GM23248 (cell line): ENCODE measurements at places on chromosomes 11 and 22.

DNA sequence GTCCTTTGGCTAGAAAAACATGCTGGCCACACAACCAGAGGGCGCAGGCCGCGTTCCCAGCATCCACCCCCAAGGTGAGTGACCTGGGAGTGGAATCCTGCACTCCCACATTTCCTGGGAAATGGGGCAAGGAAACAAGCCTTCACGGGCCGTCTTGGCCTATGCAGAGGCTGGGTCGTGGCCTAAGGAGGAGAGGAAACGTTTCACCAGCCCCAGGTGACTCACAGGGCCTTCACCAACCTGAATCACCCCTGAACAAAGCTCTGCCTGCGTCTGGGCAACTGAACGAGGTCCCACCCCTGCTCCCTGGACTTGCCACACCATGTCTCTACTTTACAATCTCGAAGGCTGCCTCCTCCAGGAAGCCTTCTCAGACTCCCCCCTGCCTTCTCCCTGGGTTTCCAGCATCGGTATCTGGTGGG, 13.2 kb downstream of the MYH9 start:
- DNase-seq, result peak; percentile 92

DNA sequence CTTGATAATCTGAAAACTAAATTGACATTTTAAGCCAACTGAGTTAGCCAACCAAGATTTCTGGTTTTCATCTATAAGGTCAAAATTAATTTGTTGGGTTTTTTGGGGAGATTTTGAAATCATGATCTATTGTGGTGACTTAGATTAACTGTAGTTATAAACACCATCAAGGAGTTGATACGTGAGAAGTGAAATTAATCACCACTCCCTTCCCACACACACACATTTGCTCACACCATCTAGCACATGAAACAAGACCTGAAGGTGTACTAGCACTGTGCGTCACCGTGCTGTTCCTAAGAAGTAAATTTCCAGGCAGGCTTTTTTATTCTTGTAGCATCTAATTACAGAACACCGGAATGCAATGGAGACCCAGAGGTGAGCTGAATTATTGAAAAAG, 2.1 kb downstream of the OR5B21 start:
- DNase-seq, result no peak

GRCh38 chr11:15764326-15764725, 592.0 kb downstream of the SOX6 start:
- DNase-seq, result no peak

GRCh38 chr11:34495239-34495723, 18.3 kb downstream of the ELF5 start:
- no peak for DNase-seq

DNA sequence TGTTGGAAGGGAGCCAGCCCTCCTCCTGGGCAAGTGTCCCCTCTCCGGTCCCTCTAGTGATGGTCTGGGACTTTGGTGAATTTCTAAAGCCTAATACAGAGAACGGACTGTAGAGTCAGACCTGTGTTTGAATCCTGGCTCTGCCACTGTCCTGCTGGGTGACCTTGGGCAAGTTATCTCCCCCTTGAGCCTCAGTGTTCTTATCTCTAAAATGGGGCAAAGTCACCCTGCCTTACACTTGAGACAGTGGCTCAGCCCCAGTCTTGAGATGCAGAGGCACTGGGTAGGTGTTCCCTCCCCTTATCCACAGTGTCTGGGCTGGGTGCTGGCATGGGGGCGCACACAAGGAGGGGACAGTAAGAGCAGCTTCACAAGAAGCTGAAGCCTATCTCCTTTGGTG, 20.9 kb downstream of the DGAT2 start:
- no peak for DNase-seq
